Stimulated activated naive B cell treated with anti-CD40 and anti-IgM and Interleukin-4, amounts not matched to agents 10 μg/mL and 1 μg/mL and 100 μg/mL, for 72 hours (primary cell): ENCODE measurements at places on chromosomes 11 and 22.

DNA sequence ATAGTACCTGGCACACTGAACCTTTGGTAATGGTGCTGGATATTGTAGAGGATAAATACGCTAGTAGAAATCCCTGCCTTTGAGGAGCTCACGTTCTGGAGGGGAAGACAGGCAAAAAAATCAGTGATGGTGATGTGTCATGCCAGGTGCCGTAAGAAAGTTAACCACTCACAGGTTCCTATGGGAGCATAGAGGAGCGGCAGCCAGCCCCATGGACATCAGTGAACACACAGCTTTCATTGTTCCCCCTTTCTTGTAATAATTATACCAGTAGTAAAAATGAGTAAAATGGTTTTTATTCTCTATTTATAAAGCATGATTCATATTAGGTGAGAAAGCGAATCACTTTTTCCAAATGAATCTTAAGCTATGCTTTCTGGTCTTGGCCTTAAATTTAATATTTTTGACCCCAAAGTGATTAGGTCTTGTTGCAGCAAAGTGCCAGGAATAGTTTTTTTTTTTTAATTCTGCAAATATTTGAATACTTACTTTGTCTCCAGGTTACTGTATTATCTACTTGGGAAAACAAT is 57.9 kb downstream of the UVRAG start:
- DNase-seq, result peak; percentile 50

DNA sequence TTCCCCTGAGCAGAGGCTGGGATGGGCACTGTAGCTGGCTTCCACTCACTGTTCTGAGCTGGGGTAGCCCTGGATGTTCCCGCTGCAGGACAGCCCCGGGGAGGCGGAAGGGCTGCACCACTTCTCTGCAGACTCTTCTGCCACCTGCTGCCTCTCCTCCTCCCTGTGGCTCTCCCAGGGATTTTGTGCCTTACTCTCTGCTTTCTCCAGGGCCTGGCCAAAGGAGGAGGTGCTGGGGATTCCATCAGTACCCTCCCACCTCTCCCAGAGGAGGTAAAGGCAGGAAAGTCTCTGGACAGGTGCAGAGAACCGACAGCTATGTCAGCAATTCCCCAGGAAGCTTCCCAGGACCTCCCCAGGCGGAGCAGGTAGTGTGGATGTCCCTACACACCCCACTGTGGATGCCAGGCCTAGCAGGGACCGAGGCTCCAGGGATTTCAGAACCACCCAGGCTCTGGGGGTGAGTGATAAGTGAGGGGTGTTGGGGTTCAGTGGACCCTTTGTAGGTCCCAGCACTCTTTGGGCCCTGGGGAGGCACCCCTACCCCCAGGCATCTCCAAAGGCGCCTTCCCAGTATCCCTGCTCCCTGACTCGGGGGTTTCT is 11.3 kb downstream of the DUSP8 start:
- DNase-seq, result no peak

GRCh38 chr22:40395607-40396006 is 25.2 kb downstream of the SGSM3 start:
- no peak for DNase-seq

- no peak for DNase-seq
These were observed 14.2 kb downstream of the DTX4 start for GRCh38 chr11:59186130-59186594.

DNA sequence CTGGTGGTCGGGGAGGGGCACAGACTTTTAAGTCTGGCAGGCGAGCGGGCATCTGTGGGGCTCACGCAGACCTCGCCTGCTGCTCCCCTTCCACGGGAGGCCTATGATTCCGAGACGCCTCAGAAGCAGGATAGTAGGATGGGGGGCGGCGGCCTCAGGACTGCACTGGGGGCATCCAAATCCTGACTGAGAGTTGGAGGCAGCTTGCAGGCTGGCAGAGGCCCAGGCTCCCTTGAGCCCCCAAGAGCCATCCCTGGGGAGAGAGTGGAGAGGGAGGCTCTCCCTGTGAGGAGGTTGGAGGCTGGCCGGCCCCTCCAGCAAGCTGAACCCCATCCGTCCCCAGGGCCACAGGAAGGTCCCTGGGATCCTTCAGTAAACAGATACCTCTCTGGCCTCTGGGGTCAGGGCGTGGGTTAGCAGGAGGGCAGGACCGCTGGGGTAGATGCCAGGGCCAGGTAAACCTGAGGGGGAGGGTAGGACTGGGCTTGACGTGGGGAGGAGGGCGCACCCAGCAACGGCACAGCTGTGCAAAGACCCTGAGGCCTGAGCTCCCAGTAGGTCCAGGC is 33.3 kb downstream of the SBF1 start:
- DNase-seq, result no peak

DNA sequence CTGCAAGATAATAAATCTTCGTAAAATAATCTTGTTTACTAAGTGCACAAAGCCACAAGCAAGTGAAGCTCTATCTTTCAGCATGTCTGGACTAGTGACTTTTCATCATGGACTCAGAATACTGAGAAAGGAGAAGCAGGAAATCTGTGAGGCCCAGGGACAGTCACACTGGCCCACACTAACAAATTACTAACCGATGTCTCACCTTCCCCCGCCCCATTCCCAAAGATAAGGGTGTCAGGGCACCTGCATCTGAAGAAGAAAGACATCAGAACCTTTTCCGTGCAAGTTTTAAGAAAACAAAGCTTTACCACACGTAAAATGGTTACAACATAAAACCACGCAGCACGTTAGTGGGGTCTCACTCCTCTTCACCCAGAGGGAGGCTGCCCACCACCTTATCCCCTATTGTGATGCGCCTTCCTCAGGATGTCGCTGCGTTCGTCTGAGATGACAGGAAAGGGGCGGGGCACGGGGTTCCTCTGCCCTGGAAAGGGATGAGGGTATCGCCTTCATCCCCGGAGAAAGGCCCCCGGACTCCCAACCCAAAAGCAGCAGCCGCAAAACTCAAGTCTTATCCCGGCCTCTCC is 616 bp downstream of the BTBD10 start:
- no peak for DNase-seq

GRCh38 chr11:106087815-106088435 is 10.5 kb downstream of the AASDHPPT start:
- DNase-seq, result no peak

- no peak for DNase-seq
These were observed 18.1 kb downstream of the MAML2 start for GRCh38 chr11:96324912-96325311.

- no peak for DNase-seq
These were observed 146.2 kb downstream of the RBFOX2 start for GRCh38 chr22:35882211-35883030.

DNA sequence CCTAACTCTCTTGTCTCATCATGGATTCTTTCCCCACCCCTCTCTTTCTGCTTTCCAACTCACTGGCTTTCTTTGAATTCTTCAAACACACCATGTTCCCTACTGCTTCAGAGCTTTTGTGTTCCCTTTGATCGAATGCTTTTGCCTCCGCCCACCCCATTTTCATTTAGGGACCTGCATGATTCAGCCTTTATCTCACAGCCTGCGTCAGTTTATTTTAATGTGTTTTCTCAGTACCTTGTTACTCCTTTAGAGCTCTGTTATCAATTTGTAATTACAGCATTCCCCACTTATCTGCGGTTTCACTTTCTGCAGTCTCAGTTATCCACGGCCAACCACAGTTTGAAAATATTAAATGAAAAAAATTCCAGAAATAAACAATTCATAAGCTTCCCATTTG is 451.3 kb downstream of the METTL15 start:
- DNase-seq, result no peak

DNA sequence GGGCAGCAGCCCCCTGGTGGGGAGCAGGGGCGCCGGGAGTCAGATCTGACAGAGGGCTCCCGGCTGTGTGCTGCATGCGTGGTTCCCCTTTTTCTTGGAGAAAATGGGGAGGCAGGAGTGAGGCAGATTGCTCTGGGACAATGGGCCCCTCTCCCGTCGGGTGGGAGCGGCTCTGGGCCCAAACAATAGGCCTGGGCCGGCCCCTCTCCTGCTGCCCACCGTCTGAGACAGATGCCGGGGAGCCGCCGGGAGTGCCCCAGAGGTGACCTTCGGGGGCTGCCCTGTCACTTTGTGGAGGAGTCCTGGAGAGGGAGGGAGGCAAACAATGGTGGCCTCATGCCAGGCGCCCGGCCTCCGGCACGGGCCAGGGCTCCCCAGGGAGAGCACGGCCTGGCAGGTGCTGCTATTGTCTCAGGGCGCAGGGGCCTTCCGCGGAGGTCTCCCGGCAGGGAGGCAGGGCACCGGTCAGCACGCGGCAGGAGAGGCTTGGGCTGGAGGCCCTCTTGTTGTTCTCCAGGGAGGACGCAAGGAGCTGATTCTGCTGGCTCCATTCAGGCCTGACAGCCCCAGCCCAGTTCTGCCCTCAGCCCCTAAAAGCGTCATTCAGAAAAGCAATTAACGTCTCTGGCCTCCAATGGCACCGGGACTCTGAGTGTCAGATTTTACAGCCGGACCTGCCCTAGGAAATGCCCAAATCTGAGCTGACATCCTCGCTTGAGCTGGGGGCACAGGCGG is 44.8 kb downstream of the SMIM38 start:
- no peak for DNase-seq

DNA sequence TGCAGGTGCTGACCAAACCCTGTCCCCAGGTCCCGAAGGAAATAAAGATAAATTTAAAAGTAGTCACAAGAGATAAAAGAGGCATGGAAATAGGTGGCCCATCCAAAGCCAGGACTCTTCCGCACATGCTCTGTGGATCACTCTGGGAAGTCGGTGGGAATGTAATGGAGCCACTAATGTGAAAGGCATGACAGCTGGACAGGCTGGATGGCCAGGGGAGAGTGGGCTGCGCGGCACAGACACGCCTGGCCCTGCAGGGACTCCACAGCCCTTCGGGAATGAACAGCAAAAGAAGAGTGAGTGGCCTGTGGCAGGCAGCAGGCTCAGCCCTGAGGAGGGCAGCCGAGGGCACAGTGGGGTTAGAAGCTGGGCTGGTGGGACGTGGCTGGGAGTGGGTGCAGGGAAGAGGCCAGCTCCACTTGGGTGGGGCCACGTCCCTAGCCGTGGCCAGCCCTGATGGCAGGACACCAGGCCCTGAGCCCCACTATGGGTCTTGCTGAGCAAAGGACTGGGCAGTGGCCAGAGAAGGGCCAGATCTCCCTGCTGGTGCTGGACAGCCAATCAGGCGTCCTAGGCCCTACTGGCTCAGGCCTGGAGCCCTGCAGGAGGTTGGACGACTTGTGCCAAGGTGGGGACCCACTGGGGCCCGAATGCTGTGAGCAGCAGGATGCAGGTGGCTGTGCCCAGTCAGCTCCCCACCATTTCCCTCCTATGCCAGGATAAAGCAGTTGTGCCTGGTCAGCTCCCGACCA is 31.3 kb upstream of the GNB1L start:
- DNase-seq, result no peak

- peak; percentile 50 for DNase-seq
These were observed 1.9 kb upstream of the UVRAG start for GRCh38 chr11:75813124-75813523.

DNA sequence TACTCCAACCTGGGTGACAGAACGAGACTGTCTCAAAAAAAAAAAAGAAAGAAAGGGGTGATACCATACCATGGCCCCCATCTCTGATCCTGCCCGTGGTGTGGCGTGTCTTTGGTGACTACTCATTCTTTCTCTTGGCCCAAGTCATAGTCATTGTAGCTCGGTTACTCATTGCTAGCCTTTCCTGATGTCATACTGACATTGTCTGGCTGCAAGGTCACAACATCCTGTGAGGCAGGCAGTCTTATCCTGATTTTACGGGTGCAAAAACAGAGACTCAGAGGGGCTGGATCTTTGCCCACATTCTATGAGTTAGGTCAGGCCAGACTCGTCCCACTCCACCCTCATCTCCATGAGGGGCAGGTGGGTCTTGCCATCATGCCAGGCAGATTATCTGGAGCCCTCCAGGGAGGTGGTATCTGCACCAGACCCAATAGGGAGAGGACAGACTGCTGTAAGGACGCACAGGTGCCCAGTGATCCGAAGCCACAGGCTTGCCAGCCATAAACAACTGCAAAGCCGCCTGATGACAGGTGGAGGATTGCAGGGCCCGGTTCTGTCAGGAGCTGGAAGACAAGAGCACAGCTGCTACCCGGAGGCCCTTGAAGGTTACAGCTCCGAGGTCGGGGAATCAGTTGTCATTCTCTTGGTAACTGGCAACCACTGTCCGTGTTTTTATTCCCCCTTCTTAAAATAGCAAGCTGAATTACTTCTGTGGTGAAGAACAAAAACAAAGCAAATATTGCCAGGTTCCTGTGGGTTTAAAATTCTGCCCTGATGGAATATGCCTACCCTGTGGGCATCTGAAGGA is 13.8 kb downstream of the TOM1 start:
- peak; percentile 39 for DNase-seq

GRCh38 chr22:37095113-37095512 is 14.4 kb downstream of the TMPRSS6 start:
- no peak for DNase-seq

- DNase-seq, result no peak
These were observed 7.3 kb downstream of the CABP7 start for GRCh38 chr22:29727131-29727523.

DNA sequence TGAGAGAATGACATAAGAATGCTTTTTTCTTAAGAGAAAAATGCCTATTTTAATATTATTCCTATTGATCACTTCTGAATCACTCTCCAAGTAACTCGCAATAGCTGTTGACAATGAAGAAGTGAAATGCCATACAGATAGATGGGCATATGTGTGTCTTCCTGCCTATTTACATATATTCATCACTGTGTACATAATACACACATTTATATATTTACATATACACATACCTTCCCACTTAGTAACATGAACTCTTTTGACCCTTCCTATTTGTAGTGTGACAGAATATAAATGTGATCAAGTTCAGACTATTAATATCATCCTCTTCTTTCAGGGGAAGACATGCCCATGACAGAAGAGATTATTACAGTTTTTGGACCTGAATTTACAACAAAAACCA is 756.7 kb downstream of the DLG2 start:
- DNase-seq, result no peak

DNA sequence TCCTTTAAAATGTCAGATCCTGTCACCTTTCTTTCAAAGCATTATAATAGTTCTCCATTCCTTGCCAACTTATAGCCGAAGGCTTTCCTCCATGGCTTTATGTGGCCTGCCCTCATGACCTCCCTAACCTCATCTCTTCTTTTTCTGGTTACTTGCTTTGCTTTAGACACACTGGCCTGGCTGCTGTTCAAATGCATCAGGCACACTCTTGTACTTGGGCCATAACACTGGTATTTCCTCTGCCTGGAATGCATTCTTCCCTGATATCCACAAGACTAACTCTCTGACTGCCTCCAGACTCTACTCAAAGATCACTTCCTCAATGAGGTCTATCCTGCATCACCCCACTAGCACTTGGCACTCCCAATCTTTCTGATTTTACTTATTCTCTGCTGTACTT is 710.3 kb downstream of the KCNA4 start:
- DNase-seq, result no peak

DNA sequence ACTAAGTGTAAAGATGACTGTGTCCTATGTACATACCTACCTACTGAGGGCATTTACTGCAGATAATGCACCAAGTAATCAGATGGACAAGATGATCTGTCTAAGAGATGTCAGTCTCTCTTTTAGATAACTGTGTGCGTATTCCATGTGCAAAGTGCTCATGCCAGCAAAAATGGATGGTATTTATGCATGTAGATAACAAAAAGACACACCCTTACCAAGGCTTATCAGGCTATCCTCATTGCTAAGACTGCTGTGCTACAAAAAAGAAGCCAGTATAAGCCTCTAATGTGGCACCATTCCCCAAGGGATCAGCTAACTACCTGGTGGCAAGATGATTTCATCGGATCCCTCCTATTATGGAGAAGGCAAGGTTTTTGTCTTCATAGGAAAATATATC is 34.3 kb upstream of the CD44 start:
- no peak for DNase-seq

- DNase-seq, result no peak
These were observed 15.8 kb downstream of the CHST1 start for GRCh38 chr11:45649544-45650165.

GRCh38 chr22:37923927-37924326 is 17.8 kb downstream of the MICALL1 start:
- DNase-seq, result no peak
